ENCODE measurements at places on chromosomes 3 and 15.

- no peak for DNase-seq
Observed at GRCh38 chr3:82002491-82002890, 241.0 kb upstream of the GBE1 start.

- DNase-seq, result no peak
Observed at GRCh38 chr15:85950101-85950500, 129.6 kb upstream of the AGBL1 start.

DNA sequence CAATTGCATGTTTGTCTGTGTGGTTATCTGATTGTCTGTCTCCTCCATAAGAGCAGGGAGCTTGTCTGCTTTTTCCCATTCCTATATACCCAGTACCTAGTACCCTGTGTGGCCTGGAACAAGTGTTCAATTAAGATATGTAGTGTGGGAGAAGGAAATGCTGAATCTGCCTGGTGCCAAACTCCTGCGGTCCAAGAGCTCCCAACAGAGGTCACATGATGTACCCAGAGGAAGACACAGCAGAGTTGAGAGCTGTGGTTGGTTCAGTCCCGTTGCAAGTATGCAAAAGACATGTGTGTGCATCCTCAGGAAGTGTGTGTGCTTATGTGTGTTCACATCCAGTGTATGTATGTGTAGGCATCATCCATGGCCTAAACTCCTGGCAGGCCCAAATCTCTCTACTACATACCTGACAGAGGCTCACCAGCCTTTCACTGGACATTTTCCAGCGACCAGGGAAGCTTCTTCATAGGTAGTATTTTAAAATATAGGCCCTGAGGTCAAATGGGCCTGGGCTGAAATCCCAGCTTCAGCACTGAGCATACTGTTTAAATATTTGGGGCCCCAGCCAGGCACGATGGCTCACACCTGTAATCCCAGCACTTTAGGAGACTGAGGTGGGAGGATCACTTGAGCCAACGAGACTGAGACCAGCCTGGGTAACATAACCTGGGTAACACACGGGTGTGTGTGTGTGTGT, 34.0 kb upstream of the ITGA11 start:
- DNase-seq, result no peak

GRCh38 chr3:140610544-140610943, 67.3 kb upstream of the TRIM42 start:
- no peak for DNase-seq

GRCh38 chr3:81242871-81243270, 518.6 kb downstream of the GBE1 start:
- DNase-seq, result no peak

DNA sequence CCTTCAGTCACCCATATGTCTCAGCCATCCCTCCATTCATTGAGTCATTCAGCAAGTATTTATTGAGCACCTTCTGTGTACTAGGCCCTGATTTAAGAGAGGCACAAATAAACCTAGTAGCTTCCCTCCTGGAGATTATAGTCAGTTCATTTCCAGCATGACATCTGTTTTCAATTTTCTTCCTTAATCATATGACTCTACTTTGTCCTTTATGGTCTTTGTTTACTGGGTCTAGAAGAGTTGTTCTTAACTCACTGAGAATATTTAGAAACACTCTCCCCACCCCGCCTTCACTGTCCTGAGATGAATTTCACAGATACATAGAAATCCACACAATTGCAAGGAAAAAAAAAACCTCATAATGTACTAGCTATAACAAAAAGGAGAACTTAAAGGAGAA, 44.8 kb upstream of the ADAMTS9 start:
- no peak for DNase-seq

Data from stimulated activated CD8-positive, alpha-beta memory T cell treated with anti-CD3 and anti-CD28 coated beads, Interleukin-12 subunit alpha, Interleukin-12 subunit beta, amount 100 ng/mL, for 1 hour (primary cell).